ENCODE measurements at places on chromosomes 13 and 19.

DNA sequence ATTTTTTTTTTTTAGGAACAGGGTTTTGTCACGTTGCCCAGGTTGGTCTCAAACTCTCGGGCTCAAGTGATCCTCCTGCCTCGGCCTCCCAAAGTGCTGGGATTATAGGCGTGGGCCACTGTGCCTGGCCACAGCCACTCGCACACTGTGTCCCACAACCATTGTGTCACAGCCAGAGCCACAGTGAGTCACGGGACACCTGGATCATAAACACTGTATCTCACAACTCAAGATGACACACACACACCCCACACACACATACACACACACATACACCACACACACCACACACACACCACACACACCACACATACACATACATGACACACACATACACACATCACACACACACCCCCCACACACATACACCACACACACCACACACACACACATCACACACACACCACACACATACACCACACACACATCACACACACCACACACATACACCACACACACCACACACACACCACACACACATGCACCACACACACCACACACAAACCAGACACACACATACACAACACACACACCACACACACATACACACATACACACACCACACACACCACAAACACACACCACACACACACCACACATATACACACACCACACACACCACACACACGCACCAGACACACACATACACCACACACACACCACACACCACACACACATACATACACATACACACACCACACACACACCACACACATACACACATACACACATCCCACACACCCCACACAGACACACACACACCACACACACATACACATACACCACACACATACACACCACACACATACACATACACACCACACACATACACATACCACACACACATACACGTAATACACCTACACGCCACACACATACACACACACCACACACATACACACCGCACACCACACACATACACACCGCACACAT lies 16.2 kb downstream of the ELAVL3 start:
- no peak for DNase-seq

DNA sequence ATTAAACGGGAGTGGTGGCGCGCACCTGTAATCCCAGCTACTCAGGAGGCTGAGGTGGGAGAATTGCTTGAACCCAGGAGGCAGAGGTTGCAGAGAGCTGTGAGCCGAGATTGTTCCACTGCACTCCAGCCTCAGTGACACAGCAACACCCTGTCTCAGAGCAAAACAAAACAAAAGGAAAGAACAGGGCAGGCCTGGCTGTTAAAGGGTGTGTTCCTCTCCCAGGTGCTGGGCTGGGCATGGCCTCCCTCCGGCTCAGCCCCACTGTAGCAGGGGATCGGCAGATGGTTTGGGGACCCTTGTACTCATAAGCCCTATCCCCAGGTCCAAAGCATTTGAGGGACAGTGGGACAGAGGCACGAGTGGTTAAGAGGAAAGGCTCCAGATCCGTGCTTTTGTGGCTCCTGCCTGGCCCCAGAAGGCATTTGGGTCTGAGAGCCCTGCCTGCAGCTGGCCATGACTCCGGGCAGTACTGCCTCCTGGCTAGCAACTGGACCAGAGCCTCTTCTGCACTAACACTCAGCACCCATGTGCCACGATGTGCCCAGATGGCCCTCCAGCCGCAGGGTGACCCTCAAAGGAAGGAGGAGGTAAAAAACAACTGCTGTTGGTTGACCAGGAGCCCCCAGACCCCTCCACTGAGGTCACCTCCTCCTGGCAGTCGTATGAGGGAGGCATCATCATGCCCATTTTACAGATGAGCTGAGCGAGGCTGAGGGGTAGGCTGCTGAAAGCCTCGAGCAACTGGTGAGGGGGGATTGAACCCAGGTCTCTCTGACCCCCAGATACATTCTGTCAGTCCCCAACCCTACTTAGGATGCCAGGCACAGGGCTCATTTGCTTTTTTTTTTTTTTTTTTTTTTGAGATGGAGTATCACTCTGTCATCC lies 10.0 kb downstream of the RFX1 start:
- no peak for DNase-seq

GRCh38 chr13:48156466-48156865 lies 61.6 kb upstream of the MED4 start:
- no peak for DNase-seq

DNA sequence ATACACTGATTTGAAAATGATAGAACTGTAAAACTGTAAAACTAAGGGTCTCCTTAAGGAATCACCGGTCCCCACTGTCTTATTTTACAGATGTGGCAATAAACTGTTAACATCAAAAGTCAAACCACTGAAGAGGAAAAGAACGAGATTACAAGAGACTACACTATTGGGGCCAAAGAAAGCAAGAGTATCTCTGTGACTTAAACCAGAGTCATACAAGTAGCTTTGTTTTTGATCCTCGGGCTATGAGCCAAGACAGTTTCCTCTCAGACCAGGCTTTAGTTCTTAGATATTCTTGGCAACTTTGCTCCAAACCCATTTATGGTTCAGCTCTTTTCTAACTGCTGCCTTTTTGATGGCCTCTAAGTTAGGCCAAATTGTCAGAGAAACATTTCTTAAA lies 113.8 kb downstream of the TBC1D4 start:
- peak; percentile 52 for DNase-seq

GRCh38 chr19:3573162-3573857 lies 566 bp downstream of the HMG20B start:
- no peak for DNase-seq

DNA sequence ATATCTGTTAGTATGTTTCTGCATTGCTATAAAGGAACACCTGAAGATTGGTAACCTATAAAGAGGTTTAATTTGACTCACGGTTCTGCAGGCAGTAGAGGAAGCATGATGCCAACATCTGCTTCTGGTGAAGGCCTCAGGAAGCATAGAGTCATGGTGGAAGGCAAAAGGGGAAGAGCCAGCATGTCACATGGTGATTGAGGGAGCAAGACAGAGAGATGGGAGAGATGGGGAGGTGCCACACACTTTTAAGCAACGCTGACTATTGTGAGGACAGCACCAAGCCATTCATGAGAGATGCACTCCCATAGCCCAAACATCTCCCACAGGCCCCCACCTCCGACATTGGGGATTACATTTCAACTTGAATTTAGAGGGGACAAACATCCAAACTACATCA lies 32.8 kb downstream of the COG6 start:
- no peak for DNase-seq

GRCh38 chr13:31521435-31521834 lies 217.9 kb upstream of the RXFP2 start:
- DNase-seq, result no peak

DNA sequence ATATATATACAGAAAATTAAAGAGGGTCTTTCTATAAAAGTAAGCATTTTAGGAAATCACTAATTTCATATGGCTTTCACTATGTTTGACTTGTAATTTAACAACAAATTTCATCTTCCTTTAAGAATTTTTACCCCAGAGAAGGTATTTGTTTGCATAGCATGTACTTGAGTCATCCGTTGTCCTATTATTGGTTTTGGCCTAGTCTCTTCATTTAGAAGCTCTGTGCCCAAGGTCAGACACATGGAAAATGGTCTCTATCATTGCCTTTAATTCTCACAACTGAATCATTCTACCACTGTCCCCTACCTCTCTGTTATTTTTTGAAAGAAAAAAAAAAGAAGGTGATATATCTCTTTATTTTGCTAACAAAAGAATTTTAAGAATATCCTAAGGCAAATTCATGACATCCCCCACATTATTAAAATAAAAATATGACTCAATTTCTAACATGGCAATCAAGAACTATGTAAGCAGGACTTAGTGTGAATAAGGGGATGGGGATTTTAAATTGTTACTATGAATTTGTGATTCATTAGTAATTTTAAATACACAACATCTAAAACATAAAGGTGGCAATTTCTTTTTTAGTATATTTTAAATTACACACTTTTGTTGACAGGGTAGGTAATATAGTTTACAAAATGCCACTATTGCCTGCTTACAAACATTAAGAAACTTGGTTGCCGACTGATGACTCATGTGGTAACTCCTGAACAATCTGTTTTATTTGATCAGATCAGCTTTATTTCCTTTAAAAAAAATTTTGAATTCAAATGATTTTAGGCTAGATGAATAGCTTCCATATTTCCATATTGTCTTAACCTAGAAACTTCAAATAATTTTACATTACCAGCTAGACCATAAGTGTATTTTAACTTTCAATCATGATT lies 13.9 kb downstream of the SLITRK5 start:
- no peak for DNase-seq

DNA sequence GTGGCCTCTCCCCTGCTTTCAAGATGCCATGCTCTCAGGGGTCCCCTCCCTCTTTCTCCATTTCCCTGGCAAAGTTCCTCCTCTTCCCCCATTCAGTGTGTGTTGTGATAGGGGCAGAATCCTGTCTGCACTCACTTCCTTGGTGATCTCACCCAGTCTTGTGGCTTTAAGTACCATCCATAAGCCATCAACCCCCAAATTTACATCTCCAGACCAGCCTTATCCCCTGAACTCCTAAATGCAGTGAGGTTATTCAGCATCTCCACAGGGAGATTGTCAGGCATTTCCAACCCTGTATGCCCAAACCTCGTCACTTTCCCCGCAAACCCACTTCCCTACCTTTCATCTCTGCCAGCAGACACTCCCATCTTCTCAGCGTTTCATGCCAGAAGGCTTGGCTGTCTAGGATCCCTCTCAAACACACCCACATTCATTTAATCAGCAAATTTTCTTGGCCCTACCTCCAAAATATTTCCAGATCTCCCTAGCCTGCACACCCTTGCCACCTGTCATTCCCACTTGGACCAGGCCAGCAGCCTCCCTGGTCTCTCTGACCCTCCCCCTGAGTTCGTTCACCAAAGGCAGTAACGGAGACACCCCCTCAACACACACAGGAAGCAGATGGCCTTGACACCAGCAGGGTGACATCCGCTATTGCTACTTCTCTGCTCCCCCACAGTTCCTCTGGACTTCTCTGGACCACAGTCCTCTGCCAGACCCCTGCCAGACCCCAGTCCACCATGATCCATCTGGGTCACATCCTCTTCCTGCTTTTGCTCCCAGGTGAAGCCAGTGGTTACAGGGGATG lies at the start of gene HCST:
HCST (plus strand) TSS at position 676 of the 808 bp plus-strand sequence; CDS start at position 741, 65 bp downstream.
- DNase-seq, result no peak
